ENCODE measurements at places on chromosomes 5 and 9.

- DNase-seq = no peak
- no peak overlapping the region for H3K27ac ChIP-seq
- peaks cover 6% of the 10 kb centered on the region for H3K36me3 ChIP-seq
- H3K4me1 ChIP-seq = no peaks in the 10 kb centered on the region
- no peaks in the 10 kb centered on the region for H3K27me3 ChIP-seq
- no peak overlapping the region for H3K4me3 ChIP-seq
Observed at GRCh38 chr9:100111235-100111634, 12.2 kb downstream of the INVS start.

DNA sequence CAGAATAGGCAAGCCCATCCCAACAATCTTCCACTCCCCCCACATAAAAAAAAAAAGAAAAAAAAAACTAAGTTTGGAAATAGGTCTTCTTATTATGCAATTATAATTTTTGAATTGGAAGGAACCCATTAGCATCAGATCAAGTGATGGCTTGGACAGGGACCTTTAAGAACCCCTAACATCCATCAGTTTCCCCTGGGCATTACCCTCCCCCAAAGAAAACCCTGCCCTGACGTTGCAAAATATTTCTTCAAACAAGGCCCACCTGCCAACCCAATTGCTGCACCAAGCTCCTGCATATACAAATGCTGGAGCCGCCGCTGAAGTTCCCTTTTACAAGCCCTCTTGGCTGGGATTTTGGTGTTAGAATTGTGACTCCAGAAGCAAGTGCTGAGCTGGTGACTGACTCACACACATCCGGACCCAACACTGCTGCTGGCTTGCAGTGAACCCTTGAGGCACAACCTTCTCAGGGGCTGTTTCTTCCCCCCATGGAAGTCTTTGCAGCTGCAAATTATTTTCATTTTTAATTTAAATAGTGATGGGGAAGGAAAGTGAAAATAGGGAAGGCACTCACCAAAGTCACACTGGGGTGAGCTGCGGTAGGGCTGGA is 56.1 kb upstream of the AFAP1L1 start:
- H3K36me3 ChIP-seq = no peaks in the 10 kb centered on the region
- peaks cover 3% of the 10 kb centered on the region for H3K4me1 ChIP-seq
- H3K27ac ChIP-seq = no peak overlapping the region

GRCh38 chr9:131402073-131402472 is 8.2 kb downstream of the PRRC2B start:
- H3K36me3 ChIP-seq = peaks cover 21% of the 10 kb centered on the region
- peaks cover 75% of the 10 kb centered on the region for H3K4me1 ChIP-seq
- DNase-seq = no peak
- H3K4me3 ChIP-seq = peak overlapping the region; percentile 42
- no peaks in the 10 kb centered on the region for H3K27me3 ChIP-seq
- peak overlapping the region; percentile 62 for H3K27ac ChIP-seq

DNA sequence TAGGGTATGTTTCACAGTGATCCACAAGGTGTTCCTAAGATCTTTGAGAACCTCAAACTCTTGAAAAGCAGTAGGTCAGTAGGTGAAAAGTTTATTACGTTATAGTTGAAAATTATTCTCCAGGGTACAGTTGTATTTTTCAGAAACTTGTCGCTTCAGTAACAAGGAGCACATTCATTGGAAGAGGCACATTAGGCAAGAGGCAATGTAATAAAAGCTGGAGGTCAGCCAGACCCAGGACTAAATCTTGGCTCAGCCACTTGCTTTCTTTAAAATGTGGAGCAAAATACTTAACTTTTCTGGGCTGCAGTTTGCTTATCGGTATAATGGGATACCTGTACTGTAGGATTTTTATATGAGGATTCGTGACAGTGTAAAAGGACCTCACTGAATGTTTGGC is 45.6 kb downstream of the TLE4 start:
- H3K27me3 ChIP-seq = no peaks in the 10 kb centered on the region
- H3K27ac ChIP-seq = no peak overlapping the region
- H3K4me3 ChIP-seq = no peak overlapping the region
- peaks cover 47% of the 10 kb centered on the region for H3K36me3 ChIP-seq
- peaks cover 35% of the 10 kb centered on the region for H3K4me1 ChIP-seq

GRCh38 chr9:90002397-90003271 is 397.8 kb downstream of the GADD45G start:
- peaks cover 3% of the 10 kb centered on the region for H3K27me3 ChIP-seq
- peaks cover 2% of the 10 kb centered on the region for H3K36me3 ChIP-seq
- H3K4me3 ChIP-seq = no peak overlapping the region
- peaks cover 37% of the 10 kb centered on the region for H3K4me1 ChIP-seq
- H3K27ac ChIP-seq = no peak overlapping the region
- no peak for DNase-seq

GRCh38 chr9:7318920-7319319 is 480.7 kb downstream of the DMAC1 start:
- peaks cover 1% of the 10 kb centered on the region for H3K4me1 ChIP-seq
- H3K4me3 ChIP-seq = no peak overlapping the region
- H3K36me3 ChIP-seq = no peaks in the 10 kb centered on the region
- no peak overlapping the region for H3K27ac ChIP-seq
- peaks cover 25% of the 10 kb centered on the region for H3K27me3 ChIP-seq

- H3K27ac ChIP-seq = no peak overlapping the region
- H3K4me1 ChIP-seq = no peaks in the 10 kb centered on the region
- DNase-seq = peak; percentile 10
- H3K27me3 ChIP-seq = no peaks in the 10 kb centered on the region
- H3K36me3 ChIP-seq = peaks cover 42% of the 10 kb centered on the region
Observed at GRCh38 chr9:137813651-137814415, 63.7 kb upstream of the CACNA1B start.

GRCh38 chr5:153752890-153753289 is 262.4 kb downstream of the GRIA1 start:
- no peak overlapping the region for H3K27ac ChIP-seq
- no peak for DNase-seq
- H3K36me3 ChIP-seq = no peaks in the 10 kb centered on the region

DNA sequence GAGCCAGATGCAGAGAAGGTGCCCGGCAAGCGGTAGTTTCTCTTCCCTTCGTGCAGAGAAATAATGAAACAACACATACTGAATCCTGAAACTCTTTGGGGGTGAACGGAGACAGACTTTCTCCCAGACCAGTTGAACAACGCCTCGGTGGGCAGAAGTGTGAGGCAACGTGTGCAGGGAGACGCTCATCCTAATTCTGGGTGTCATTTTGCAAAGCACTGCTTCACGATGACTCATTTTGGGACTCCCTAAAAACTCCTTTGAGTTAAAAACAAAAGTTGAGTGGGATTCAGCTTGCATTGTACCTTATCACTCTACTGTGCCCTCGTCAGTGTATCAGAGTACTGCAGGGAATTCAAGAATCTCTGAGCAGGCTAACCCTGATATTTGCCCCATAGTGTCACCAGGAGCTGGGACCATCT is 3.5 kb upstream of the NEK6 start:
- peak overlapping the region; percentile 22 for H3K4me3 ChIP-seq
- no peak overlapping the region for H3K27ac ChIP-seq
- peaks cover 26% of the 10 kb centered on the region for H3K27me3 ChIP-seq
- no peak for DNase-seq
- peaks cover 3% of the 10 kb centered on the region for H3K36me3 ChIP-seq

- H3K36me3 ChIP-seq = peaks cover 8% of the 10 kb centered on the region
- no peak overlapping the region for H3K27ac ChIP-seq
- H3K4me3 ChIP-seq = no peak overlapping the region
- no peaks in the 10 kb centered on the region for H3K4me1 ChIP-seq
- DNase-seq = no peak
Observed at GRCh38 chr5:31561946-31562345, 29.8 kb downstream of the C5orf22 start.

DNA sequence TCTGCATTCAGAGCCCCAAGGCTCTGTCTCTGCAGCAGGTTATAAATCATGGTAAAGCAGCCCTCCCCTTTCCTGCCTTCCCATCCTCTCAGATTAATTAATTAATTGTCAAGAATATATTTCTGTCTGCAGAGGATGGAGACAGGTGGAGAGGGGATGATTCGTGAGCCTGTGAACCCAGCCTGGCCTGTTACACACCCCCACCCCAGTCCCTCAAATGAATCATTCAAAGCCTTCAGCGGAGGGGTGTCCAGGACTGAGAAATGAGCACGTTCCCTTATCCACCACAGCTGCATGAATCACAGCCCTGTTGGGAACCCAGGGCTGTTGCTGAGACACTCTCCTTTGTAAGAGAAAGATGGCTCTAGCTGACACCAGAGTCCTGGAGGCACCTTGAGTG is 56.0 kb downstream of the NIPAL4 start:
- H3K27me3 ChIP-seq = peaks cover 2% of the 10 kb centered on the region
- peaks cover 40% of the 10 kb centered on the region for H3K36me3 ChIP-seq
- H3K27ac ChIP-seq = no peak overlapping the region
- H3K4me3 ChIP-seq = no peak overlapping the region

DNA sequence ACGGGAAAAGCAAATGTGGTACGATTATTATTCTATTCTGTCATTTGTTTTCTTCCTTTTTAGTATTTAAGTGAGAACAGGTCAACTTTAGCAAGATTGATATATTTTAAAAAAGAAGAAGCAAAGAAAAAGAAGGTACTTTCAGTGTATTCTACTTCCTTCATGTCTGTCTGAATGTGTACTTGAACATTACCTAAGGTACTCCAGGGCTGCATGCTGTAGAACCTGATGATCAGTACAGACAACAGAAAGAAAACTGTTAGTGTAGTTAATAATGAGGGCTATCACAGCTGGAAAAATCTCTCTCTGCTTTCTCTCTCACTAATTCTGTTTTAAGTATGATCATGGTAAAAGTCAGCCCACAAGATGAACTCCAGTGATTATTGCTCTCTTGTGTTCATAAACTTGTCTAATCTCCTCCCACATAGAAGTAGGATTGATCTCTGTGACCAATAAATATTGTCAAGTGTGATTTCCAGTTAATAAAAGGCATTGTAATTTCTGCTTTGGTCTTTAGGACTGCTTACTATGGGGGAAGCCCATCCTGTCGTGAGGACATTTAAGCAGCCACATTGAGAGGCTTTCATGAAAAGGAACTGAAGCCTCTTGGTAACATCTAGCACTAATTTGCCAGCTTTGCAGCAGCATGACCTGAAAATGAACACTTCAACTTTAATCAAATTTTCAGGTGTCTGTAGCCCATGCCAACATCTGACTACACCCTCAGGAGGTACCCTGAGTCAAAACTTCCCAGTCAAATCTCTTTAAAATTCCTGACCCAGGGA is 864.0 kb upstream of the ACO1 start:
- H3K4me3 ChIP-seq = no peak overlapping the region
- H3K27me3 ChIP-seq = no peaks in the 10 kb centered on the region
- DNase-seq = no peak
- H3K36me3 ChIP-seq = no peaks in the 10 kb centered on the region
- no peak overlapping the region for H3K27ac ChIP-seq

DNA sequence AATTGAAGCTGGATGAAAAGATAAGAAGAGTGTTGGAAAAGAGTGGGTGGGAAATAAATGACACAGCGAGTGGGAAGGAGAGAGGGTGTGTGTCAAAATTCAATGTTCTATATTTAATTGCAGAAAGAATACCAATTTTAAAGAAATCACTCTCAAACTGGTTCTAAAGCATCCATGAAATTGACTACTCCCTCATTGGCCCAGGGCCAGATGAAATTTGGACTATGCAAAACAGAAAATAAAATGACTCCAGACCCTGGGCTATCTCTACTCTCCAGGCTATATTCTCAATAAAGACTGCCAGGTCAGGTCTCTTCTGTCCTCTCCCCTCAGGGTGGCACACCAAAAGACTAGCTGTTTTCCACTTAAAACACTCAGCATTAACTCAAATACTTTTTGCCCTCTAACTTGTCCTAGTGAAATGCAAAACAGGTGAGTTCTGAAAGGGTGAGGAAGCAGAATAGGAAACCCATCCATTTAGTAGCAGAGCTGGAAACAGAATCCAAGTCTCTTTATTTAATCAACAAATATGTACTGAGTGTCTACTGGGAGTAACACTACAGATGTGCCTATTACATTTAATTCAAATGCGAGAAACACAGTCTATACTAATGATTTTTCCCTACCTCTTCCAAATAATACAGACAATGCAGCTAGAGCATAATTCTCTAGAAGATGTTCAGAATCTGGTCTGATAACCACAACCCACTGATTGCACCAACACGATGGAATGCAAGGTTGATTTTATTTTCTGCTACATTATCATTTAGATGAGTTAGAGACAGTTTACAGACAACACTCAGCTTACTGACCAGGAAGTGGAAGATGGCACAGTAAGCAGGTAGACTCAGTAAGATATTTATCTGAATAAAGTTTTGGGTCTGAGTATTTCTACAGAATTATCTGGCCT is 42.1 kb downstream of the EFCAB9 start:
- peak overlapping the region; percentile 13 for H3K27ac ChIP-seq
- peaks cover 32% of the 10 kb centered on the region for H3K4me1 ChIP-seq
- H3K27me3 ChIP-seq = no peaks in the 10 kb centered on the region
- no peak for DNase-seq
- H3K4me3 ChIP-seq = no peak overlapping the region
- peaks cover 16% of the 10 kb centered on the region for H3K36me3 ChIP-seq

- peaks cover 12% of the 10 kb centered on the region for H3K4me1 ChIP-seq
- no peak for DNase-seq
- H3K27me3 ChIP-seq = no peaks in the 10 kb centered on the region
- H3K4me3 ChIP-seq = no peak overlapping the region
- peaks cover 2% of the 10 kb centered on the region for H3K36me3 ChIP-seq
- H3K27ac ChIP-seq = no peak overlapping the region
Observed at GRCh38 chr5:96863949-96864584, 12.2 kb upstream of the ERAP2 start.

DNA sequence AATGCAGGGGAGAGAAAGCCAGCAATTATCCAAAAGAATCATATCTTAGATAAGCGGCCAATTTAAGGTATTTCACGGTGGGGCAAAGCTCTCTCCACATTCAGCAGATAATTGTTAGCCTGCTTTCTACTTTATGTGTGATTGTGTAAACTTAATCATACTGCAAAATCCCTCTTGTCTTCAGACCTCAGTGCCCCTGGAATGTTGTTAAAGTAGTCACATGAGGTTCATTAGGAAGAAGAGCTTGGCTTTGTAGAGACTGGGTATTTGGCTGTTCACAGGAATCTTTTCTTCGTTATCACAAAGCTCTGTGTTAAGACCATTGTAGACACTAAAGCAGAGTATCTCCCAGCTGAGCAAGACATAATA is 127.0 kb downstream of the RFK start:
- H3K4me1 ChIP-seq = no peaks in the 10 kb centered on the region
- no peaks in the 10 kb centered on the region for H3K36me3 ChIP-seq
- H3K4me3 ChIP-seq = no peak overlapping the region
- no peak for DNase-seq

- no peak for DNase-seq
- no peak overlapping the region for H3K4me3 ChIP-seq
- peaks cover 19% of the 10 kb centered on the region for H3K27me3 ChIP-seq
- no peaks in the 10 kb centered on the region for H3K36me3 ChIP-seq
Observed at GRCh38 chr5:53397845-53398244, 82.6 kb upstream of the FST start.

GRCh38 chr5:3352711-3353110 is 242.9 kb upstream of the IRX1 start:
- H3K27me3 ChIP-seq = no peaks in the 10 kb centered on the region
- H3K36me3 ChIP-seq = no peaks in the 10 kb centered on the region
- no peak overlapping the region for H3K27ac ChIP-seq
- no peaks in the 10 kb centered on the region for H3K4me1 ChIP-seq

GRCh38 chr5:169754737-169755136 is 117.7 kb downstream of the DOCK2 start:
- no peak overlapping the region for H3K4me3 ChIP-seq
- peaks cover 20% of the 10 kb centered on the region for H3K4me1 ChIP-seq
- peaks cover 36% of the 10 kb centered on the region for H3K36me3 ChIP-seq
- DNase-seq = no peak
- no peak overlapping the region for H3K27ac ChIP-seq

All from activated naive CD8-positive, alpha-beta T cell treated with anti-CD3 and anti-CD28 coated beads, Interleukin-2, amount 10 ng/mL, durations not matched to agents 7 days and 5 days (primary cell).